ENCODE measurements at places on chromosomes 4 and X.
A peak's percentile ranks its signal among the peaks of the same experiment; 100 is the strongest.

GRCh38 chr4:140752291-140753068, 3.7 kb downstream of the TBC1D9 start:
- DNase-seq = no peak

DNA sequence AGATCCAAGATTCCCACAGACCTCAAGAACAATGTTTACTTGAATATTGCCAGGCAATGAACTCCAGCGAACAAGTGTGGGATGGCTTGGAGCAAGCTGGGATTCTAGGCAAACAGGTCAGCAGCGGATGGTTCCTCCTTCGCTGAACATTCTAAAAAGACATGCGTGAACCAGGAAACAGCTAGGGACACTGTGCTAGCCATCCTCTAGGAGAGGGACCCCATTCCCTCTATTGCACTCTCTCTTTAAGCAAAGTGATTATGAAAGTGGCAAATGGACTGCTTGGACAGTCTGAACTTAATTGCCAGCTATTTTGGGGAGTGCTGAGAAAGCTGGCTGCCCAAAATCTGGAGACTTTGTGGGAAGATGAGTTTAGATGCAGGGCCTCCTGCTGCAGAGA, 29.9 kb upstream of the TEC start:
- DNase-seq = no peak

GRCh38 chr4:100391863-100392262, 126.0 kb downstream of the EMCN start:
- DNase-seq = no peak

GRCh38 chr4:179196511-179196910, 1754.3 kb upstream of the AGA start:
- no peak for DNase-seq

DNA sequence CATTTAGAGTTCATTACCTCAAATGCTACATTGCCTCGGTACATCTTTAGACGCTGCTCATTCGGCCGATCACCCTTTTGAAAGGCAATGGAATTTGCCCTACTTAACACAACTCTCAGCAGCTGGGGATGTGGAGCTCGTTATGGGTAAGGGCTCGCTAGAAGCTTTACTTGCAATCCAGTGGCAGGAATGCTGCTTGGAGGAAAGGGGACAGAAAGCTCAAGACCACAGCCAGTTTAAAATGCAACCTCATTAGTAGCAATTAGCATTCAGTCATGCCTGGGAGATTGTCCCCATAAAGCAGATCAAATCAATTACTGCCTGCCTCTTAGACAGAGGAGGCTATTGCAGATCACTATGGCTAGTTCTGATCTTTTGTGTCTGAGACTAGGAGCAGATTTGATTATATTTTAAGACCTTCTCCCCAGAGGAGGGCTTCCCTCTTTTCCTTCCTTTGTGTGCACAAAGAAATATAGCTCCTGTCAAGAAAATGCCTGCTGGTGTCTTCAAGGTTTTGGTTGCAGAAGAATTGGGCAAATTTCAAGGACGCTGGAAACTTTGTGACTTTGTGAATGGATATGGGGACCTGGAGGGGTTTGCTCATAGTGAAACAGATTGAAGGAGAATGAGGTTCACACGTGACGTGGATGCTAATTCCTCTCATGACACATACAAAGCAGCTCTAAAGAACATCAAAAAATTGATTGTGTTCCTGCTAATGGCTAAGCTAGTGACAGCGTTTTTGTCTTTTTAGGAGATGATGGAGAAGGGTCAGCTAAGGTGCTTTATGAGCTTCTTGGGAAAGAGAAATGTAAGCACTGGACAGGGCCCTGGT, 237.5 kb upstream of the GLRA2 start:
- no peak for DNase-seq

DNA sequence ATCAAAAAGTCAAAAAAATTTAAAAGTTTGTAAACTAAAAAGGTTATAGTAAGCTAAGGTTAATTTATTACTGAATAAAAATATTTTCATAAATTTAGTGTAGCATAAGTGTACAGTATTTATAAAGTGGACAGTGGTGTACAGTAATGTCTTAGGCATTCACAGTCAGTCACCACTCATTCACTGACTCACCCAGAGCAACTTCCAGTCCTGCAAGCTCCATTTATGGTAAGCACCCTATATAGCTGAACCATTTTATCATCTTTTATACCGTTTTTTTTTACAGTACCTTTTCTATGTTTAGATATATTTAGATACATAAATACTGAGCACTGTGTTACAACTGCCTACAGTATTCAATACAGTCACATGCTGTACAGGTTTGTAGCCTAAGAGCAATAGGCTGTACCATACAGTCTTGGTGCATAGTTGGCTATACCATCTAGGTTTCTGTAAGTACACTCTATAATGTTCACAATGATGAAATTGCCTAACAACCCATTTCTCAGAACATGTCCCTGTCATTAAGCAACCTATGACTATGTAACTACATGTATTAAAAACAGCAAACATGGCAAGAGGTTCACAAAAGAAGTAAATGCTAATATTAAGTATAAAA, 18.6 kb downstream of the ACSL4 start:
- no peak for DNase-seq

- DNase-seq = peak; percentile 78
Observed at GRCh38 chr4:108171339-108172230, 2.9 kb upstream of the LEF1 start.

- peak; percentile 51 for DNase-seq
Observed at GRCh38 chr4:825063-825970, 612 bp downstream of the CPLX1 start.

DNA sequence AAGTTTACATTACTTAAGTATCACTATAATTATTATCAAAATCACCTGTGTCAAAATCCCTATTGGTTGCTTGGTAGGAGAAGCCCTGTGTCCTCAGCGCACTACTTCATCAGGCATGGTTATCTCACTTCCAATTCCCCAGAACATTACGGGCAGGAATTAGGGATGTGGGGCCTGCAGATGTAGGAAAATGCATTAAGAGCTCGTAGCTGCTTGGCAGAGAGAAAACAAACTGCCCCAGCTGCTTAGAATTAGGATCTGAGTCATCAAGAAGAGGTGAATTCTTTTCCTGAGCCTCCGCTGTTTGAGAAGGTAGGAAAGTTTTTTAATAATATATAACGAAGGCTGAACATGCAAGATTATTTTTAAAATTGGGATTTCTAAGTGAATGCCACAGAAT, 31.1 kb upstream of the CLNK start:
- DNase-seq = no peak

- no peak for DNase-seq
Observed at GRCh38 chr4:132026166-132026565, 1122.9 kb upstream of the PCDH10 start.

- no peak for DNase-seq
Observed at GRCh38 chr4:148539387-148539786, 97.2 kb upstream of the NR3C2 start.

DNA sequence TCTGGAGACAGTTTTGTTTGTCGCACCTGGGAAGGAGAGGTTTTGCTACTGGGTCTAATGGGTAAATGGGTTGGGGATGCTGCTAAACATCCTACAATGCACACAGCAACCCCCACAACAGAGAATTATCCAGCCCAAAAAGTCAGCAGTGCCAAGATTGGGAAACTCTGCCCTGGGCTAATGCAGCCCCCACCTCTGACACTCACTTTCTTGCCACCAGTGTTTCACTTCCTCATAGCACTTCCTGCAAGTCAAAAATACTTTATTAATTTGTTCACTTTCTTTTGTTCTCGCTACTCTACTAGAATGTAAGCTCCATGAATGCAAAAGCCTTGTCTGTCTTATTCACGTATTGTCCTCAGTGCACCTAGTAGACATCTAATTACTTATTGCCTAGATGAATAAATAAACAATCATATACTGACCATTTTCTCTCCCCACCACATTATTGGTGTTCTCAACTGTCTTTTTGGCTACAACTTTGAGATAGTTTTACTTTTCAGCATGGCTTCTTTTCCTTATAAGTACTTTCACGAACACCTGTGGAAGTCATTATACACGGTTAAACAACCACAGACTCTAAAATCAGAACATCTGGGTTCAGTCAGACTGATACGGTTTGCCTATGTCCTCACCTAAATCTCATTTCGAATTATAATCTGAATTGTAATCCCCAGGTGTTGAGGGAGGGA, 82.0 kb upstream of the PITX2 start:
- DNase-seq = no peak

DNA sequence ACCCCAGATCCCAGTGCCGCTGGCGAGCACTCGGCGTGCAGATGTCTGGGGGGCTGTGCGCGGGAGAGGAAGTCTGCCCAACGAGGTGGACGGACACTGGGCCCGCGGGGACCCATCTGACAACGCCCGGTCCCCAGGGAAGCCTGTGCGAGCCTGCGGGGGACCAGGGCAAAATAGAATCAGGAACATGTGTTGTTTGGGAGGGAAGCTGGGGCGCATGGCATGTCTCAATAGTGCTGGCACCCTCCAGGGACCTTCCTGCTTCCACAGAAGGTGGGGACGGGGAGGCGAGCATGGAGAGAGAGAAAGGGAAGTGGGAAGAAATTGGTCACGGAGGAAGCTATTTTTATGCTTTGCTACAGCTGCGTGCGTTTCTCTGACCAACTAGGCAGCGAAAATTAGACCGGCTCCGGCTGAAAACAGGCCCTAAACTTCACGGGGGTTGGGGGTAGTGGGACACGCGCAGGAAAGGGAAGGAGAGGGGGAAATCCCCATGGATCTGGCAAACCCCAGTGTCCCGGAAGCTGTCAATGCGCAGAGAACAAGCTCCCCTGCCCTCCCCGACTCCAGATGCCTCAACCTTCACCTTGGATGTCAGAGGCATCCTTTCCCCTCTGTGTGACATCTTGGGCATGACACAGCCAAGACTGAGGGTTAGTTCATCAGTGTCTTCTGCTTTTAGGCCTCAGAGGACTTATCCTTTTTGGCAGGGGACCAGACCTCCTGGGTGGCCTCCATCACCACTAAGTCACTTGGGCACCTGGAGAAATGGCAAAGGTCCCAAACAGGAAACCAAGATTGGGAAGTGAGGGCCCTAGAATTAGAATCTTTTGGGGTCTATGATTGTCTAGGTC, 169.8 kb upstream of the BCOR start:
- DNase-seq = no peak

GRCh38 chr4:55491486-55491885, 55.2 kb downstream of the CLOCK start:
- no peak for DNase-seq

GRCh38 chr4:53776141-53776540, 184.9 kb upstream of the LNX1 start:
- DNase-seq = no peak

DNA sequence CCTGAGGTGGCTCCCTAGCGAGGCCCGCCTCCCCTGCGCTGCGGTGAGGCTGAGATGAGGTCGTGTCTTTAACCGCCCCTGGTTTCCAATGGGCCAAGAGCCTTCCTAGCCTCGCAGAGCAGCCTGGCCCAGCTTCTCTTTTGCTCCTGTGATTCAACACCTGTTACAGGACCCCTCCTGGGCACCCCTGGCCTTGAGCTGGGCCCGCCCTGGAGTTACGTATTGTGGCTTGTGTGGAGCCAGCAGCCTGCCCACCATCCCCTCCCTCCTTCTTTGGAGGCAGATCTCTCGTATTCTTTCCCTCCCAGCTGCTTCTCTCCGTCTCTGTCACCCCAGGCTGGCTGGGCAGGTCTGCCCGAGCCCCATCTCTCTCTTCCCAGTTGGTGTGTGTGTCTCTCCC, 19.3 kb upstream of the UBA1 start:
- no peak for DNase-seq

GRCh38 chrX:118548841-118549240, 53.2 kb downstream of the DOCK11 start:
- DNase-seq = no peak

DNA sequence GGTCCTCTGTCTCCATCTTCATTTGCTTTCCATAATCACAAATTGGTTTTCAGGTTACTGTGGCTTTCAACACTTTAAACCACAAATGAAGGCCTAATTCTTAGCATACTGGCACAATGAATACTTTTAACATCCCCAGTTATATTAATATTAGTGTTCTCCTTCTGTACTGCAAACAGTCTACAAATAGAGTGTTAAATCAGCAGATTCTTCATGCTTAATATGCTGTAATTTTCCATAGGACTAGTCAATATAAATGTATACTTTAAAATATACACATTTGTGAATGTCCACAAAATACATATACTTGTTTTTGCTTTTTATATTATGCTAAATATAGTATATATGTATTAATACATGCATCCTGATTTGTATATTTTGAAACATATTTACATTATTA, 72.6 kb downstream of the SH3RF1 start:
- DNase-seq = no peak

- DNase-seq = no peak
Observed at GRCh38 chrX:72255445-72255844, 16.6 kb upstream of the ERCC6L start.

DNA sequence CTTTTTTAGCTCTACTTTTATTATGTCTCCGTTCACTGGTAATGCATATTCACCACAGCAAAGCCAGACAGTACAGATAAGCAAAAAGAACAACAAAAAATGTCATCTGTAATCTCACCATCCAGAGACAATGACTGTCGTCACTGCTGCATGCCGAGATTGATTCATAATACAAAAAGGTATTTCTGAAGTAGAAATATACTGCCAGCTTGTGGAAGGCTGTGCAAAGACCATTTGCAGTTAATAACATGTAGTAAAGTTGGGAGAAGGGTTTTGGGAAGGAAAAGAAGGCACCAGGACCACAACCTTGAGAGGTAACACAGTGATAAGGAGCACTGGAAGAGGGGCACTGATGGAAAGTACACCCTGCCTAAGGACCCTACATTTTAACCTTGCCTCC, 223.0 kb upstream of the ZIC3 start:
- no peak for DNase-seq

DNA sequence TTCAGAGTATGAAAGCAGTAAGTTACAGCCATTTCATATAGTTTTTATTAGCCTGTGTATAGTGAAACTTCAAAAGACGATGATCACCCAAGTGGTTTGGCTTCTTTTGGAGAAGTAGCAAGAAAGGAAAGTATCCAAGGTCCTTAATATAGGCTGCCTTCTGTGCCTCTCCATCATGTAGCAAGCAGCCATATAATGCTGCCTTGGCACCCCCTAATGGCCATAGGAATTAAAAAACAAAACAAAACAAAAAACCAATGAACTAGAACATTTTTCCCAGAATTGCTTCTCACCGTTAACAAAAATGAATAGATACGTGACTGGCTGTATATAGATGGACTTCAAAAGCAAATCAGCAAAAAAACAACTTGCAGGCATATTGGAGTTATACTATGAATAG, 18.9 kb downstream of the LAMP2 start:
- no peak for DNase-seq

DNA sequence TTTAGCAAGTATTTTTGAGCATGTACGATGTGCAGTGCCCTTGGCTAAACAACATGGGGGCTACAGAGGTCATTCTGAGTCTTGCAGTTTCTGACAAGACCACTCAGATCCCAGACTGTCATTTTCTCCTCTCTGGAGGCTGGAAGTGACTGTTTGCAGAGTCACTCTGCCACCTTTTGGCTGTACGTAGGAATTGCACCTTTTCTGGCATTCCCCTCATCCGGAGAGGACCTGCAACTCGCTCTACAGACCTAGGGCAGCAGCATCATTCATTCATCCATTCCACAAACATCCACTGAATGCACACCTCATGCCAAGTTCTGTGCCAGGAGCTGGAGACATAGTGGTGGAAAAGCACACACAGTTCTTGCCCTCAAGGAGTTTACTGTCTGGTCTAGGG, 160.4 kb upstream of the GPR101 start:
- peak; percentile 18 for DNase-seq

GRCh38 chr4:153684182-153684970, at the start of gene TLR2:
Gene TLR2 (plus strand): TSS chr4:153684280. CDS start chr4:153702908, 18,628 bp downstream.
- peak; percentile 69 for DNase-seq

Data from CD4-positive, alpha-beta T cell treated with Interleukin-17A for 4 hours (primary cell).